ENCODE measurements at places on chromosomes 4 and X.

- no peak for DNase-seq
Observed at GRCh38 chrX:154890990-154891639, 5.0 kb downstream of the F8A1 start.

GRCh38 chrX:43551590-43551989 lies 104.5 kb upstream of the MAOA start:
- peak; percentile 46 for DNase-seq

GRCh38 chrX:55713631-55714030 lies 3.9 kb upstream of the RRAGB start:
- no peak for DNase-seq

- peak; percentile 49 for DNase-seq
Observed at GRCh38 chr4:37978248-37978924, 18.2 kb downstream of the PTTG2 start.

GRCh38 chr4:33780952-33781791 lies 2463.1 kb downstream of the ARAP2 start:
- DNase-seq, result peak; percentile 25

- DNase-seq, result no peak
Observed at GRCh38 chrX:120653000-120653399, 23.1 kb upstream of the C1GALT1C1 start.

- no peak for DNase-seq
Observed at GRCh38 chr4:2721586-2721985, 34.5 kb downstream of the TNIP2 start.

DNA sequence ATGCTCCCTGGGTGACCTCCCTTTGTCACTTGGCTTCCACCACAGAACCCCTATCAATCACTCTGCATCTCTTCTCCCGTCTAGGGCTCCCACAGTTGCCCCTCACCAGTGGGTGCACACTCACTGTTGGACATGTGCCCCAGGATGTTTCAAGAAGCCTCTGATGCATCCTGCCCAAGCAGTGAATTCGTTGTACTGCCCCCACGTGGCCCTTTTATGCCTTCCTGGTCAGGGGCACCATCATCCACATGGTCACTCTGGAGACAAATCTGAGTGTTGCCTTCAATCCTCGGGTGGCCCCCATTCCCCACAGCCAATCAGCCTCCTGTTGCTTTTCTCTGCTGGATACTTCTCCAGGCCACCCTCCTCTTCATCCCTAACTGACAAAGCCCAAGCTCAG lies 12.2 kb downstream of the ITIH6 start:
- DNase-seq, result peak; percentile 3

All from kidney tubule cell (primary cell).